Stimulated activated CD8-positive, alpha-beta memory T cell treated with anti-CD3 and anti-CD28 coated beads, Interleukin-4, amount 100 ng/mL, for 4 hours (primary cell): ENCODE measurements at places on chromosomes 2 and 18.

- DNase-seq: no peak
Observed at GRCh38 chr18:76505614-76506013, 10.6 kb upstream of the ZNF516 start.

DNA sequence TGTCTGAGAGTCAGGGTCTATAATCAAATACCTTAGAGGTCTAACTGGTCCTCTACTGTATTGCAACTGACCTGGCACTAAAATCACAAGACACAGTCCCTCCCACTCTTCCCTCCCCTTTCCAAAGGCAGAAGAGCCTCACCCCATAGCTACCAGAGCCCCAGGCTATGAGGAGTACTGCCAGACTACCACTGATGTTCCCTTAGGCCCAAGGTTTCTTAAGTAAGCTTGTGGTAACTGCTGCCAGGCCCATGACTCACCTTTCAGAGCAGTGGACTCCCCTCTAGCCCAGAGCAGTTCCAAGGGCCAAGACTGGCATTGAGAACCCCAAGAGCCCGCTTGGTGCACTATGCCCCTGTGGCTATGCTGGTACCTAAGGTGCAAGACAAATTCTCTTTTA, 1193.4 kb downstream of the DSC3 start:
- no peak for DNase-seq

- no peak for DNase-seq
Observed at GRCh38 chr18:8747440-8747937, 42.1 kb downstream of the MTCL1 start.

- no peak for DNase-seq
Observed at GRCh38 chr18:55337908-55338521, 250.0 kb downstream of the TCF4 start.

DNA sequence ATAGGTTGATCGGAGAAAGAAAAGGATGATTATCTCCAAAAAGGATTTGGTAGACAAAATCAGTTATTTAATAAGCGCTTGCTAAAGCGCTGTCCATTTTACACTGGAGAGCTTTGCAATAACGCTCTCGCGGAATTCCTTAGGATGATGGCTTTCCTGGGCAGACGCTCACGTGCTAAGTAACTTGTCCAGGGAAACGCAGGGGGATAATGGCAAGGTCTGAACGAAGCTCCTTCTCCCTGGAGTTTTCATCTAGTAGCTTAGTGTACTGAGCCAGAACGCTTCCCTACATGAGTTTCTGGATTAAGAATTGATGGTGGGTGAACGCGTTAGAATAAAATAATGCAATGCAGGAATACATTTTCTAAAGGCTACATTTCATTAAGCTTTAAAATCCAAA, 739.5 kb upstream of the SALL3 start:
- DNase-seq: no peak

DNA sequence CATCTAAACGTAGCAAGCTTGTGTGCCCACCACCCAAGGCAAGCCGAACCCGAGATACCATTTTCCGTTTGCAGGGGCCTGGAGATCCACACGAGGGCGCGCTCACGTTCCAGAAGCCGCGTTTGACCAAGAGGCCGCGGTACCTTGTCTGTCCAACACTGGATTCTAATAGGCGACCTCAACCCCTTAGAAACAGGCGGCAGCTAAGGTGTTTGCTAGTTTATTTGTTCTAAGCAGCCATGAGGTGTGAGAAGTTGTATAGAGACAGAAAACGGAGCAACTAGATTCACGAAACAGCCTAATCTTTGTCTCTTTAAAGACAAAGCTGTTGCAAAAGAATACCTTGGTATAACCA, 4.2 kb downstream of the HOXD11 start:
- DNase-seq: no peak

- DNase-seq: no peak
Observed at GRCh38 chr2:149894226-149894625, 306.7 kb upstream of the MMADHC start.

DNA sequence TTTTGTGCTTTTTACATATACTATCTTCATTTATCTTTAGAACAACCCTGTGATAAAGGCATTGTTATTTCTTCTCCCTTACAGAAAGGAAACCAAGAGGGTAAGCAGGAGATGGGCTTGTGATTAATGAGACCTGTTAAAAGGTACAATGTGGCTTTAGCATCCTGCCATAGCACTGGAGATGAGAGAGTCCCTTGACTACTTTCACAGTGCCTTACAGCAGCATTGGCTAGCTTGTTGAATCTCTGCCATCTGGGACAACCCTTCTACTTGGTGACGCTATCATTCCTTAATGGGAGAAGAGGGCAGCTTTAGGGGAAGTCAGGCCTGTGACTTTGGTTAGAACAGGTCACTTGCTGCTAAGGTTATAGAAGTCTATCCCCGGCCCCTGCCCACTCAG, 68.1 kb upstream of the LYPD6B start:
- no peak for DNase-seq

- no peak for DNase-seq
Observed at GRCh38 chr2:53752385-53752784, 15.2 kb upstream of the CHAC2 start.

GRCh38 chr2:98736464-98736889, 5.5 kb upstream of the MGAT4A start:
- DNase-seq: no peak

DNA sequence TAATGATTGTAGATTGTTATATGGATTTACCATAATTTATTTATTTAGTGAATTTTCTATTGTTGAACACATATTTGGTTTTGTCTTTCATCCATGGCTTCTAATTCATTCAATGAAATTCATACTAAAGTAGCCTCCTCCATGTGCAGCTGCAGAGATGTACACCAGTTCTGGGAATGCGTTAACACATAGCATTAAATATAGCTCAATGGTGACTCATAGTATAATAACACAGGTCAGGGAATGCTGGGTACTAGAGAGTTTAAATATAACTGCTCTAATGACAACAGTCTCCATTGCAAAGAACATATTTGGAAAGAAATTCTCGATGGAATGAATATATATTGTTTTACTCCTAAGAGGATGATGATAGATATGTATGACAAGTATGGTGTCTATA, 1190.2 kb upstream of the NRXN1 start:
- DNase-seq: no peak

DNA sequence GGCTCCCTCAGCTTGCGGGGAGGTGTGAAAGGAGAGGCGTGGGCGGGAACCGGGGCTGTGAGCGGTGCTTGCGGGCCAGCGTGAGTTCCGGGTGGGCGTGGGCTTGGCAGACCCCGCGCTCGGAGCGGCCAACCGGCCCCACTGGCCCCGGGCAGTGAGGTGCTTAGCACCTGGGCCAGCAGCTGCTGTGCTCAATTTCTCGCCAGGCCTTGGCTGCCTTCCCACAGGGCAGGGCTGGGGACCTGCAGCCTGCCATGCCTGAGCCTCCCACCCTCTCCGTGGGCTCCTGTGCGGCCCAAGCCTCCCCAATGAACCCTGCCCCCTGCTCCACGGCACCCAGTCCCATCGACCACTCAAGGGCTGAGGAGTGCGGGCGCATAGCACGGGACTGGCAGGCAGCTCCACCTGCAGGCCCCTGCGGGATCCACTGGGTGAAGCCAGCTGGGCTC, 48.2 kb downstream of the RNF138 start:
- no peak for DNase-seq

DNA sequence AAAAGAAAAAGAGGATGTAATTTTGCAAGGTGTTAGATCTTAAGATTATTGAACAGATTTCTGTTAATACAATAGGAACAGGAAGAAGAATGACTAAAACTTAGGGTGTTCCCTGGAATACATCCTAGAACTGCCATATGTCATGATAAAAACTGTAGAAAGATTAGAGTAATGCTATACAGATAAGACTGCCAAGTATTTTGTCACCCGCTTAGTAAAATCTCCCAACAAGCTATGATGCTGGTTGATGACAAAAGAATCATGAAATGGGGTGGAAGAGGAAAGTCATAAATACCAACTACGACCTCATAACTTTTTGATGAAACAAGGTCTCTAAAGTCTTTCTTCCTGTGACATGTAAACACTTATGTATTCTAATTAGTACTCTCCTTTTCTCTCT, 163.6 kb upstream of the COL3A1 start:
- DNase-seq: no peak

DNA sequence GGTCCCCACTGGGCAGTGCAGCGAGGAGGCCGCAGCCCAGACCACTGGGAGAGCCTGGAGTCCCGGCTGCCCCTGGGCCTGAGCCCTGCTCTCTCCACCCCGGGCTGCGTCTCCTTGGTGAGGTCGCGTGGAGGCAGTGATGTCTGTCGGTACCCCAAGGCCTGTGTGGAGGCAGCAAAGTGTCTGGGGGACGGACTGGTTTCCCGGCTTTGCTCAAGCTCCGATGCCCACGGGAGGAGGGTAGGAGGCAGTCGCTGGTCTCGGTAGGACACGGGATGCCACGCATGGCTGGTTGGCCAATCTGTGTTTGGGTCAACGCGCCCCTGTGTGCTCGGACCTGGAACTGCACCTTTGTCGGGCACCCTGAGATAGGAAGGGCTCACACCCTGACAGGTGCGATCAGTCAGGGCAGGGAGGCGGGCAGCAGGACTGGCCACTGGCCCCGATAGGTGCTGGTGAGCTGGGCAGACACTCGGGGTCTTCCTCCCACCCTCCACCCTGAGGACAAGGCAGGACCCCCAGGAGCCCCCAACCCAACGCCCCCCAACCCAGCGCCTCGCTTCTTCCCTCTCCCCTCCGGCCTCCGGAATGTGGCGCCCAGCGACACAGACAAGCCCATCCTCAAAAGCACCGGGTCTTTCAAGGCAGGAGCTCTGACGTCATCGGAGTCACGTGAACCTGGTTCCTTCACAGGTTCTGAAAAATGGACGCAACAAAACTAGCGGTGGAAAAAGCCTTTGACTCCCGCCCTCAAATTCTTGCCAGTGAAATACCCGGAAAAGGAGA, 288.6 kb downstream of the NDUFA10 start:
- DNase-seq: no peak

DNA sequence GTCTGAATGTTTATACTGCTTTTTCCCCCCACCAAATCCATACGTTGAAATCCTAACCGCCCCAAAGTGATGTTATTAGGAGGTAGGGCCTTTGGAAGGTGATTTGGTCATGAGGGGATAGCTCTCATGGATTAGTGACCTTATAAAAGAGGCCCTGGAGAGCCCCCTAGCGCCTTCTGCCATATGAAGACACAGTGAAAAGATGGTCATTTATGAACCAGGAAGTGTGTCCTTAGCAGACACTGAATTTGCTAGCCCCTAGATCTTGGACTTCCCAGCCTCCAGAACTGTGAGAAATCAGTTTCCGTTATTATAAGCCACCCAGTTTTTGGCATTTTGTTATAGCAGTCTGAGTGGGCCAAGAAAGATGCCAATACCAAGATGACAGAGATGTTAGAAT, 7.2 kb upstream of the TSN start:
- DNase-seq: no peak

DNA sequence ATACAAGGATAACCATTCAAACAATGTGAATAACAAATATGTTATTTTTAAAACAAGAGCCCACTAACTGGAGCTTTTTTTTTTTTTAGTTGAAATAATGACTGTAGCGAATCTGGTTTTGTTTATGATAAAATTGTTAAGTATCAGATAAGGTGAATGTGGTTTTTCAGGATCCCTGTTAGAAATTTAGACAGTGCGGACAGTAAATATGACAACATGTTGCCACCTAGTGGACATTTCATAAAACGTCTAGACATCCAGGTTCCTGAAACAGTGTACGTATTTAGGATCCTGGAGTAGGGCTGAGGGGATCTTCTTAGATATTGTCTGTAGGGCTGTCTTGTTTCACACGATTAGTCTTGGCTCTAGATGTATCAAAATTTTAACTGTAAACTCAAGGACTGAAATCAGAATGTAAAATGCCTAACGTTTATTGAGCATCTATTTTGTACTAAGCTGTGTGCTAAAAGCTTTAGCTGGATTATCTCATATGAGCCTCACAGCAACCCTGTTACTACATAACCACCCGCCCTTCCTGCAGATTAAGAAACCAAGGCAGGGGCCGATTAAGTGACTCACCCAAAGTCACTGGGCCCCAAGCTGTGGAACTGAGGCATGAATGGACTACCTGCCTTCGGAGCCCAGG, 23.9 kb upstream of the CCDC68 start:
- no peak for DNase-seq

GRCh38 chr2:44789446-44789845, 152.1 kb upstream of the SIX3 start:
- no peak for DNase-seq

- DNase-seq: no peak
Observed at GRCh38 chr2:213121690-213122089, 29.7 kb downstream of the IKZF2 start.

DNA sequence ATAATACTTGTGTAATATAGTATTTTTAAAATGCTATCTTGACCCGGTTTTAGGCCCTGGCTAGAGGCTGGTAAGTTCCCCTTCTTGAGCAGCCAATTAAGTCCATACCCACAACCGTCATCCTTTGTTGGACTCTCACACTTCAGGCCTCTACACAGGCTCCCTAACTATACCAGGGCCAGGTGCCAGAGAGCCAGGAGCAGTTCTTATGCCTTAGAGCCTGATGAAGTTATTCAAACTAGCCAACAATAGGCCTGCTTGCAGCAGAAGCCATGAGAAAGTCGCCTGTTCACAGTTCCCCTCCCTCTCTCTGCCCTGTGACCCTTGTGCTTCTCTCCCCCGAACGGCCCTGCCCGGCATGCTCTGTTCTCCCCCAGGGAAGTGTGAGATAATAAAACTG, 454.2 kb upstream of the KLHL29 start:
- no peak for DNase-seq

DNA sequence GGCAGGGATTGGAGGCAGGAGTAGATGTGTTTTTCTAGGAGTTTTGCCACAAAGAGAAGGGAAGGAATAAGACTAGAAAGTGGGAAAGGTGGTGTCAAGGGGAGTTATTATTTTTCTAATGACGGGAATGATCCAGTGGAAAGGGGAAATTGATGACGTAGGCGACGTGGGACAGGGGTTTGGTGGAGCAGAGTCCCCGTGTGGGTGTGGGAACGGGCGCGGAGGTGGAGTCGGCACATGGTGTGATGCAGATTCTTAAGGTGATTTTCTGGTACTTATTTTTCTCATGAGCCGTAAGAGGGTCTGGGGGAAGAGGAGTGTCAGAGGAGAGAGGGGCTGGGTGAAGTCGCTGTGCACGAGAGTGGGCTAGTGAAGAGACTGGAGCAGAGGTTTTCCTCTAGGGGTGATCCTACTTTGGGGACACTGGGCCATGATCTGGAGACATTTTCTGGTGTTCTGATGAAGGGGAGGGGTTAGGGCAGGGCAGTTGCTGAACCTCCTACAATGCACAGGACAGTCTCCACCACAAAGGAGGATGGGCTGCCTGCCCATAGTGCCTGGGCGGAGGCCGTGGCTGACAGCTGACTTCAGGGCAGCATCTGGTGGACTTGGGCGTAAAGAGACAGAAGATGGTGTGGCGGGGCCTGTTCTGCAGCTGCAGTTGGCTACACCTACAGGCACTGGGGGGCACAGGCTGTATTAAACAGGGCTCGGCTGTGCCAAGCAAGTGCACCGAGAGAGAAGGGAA, 30.0 kb downstream of the TRAF3IP1 start:
- DNase-seq: no peak

DNA sequence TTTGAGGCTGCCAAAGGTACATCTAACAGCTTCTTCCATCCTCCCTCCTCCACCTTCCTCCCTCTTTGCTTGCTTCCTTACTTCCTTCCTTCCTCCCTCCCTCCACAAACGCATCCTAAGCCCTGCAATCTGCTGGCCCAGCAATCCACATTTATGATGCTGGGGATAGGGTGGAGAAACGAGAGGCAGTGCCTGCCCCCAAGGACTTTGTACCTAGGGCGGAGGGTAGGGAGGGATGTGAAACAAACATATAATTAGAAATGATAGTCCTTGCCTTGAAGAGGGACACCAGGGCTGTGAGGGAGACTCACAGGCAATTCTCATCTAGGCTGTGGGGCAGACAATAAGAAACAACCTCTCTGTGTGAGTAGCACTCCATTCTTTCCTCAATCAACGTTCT, 188.3 kb downstream of the ANKRD30B start:
- no peak for DNase-seq

GRCh38 chr2:37379881-37380296, 35.5 kb downstream of the QPCT start:
- DNase-seq: no peak
